KG1 (cell line): ENCODE measurements at places on chromosomes 7 and 10.

- DNase-seq, result no peak
Observed at GRCh38 chr7:33070831-33071230, 8.3 kb upstream of the NT5C3A start.

DNA sequence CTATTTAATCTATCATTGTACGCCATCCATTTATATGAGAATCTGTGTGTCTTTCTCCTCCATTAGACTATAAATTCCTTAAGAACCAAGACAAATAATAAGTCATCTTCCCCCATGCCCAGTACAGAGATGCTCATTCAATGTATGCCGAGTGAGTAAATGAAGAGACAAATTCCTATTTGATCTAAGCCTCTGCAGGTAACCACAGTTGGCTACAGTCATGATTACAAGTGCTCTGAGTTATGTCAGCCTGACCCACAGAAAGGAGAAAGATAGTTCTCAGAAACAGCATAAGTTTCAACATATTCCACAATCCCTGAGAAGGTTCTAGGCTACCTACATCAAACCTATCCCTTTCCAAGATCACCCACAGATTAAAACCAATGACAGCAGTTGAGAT, 46.1 kb downstream of the MPP7 start:
- no peak for DNase-seq

DNA sequence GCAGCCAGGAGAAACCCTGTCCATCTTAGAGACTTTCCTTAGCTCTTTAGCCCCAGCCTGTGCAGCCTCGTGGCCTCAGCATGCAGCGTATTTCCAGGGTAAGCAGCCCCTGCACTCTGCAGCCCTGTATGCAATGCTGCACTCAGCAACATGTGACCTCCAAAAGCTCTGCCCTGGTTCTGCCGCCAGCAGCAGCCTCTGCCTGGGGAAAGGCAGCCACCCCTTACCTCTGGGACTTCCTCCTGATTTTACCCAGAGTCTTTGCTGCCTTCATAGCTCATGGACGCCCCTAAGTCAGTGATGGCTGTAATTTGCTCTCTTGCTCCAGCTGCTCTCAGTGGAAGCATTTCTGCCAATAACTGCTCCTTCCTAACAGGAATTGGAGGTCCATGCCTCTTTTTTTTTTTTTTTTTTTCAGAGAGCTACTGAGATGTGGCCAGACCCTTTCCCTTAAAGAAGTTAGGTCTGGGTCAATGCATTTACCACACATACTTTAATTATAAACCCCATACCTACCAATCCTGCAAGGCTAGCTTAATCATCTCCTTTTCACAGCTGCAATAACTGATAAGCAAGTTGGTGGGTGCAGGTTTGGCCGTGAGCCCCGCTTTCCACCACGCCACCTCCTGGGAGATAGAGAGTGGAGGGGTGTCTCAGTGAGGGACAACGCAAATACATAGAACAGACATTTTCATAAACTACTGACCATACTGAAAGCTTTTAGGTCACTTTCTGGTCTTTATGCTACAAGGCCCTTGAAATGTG, 71.7 kb downstream of the RAMP3 start:
- DNase-seq, result no peak

DNA sequence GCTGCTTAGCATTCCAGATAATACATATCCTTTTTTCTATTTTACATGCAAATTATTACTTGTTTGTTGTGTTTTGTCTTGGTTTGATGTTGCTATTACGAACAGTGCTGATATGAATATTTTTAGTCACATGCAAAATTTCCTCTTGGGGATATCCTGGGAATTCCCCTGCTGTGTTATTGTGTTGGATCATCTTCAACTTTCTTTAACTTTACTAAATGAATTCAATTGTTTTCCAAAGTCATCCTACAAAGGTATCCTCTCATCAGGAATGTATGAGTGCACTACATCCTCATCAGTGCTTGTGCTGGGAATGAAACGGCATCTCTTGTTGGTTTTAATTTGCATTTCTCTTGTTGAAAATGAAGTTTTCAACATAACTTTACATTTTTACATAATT, 87.1 kb downstream of the AASS start:
- no peak for DNase-seq

DNA sequence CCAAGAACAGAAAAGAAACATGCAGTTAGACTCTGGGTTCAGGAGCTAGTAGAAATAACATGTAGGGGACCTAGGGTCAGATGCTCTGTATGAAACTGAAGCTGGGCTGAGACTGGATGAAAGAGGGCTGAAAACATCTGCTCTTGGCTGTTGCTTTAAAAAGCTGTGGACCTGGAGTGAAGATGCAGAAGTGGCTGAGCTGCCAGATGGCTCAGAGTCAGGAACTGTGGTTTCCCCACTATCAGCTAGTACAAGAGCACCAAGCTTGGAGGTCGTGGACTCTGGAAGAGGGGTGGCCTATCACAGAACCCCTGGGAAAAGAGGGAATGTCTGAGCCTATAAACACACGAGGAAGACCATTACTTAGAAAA, 5.9 kb downstream of the ADK start:
- no peak for DNase-seq

DNA sequence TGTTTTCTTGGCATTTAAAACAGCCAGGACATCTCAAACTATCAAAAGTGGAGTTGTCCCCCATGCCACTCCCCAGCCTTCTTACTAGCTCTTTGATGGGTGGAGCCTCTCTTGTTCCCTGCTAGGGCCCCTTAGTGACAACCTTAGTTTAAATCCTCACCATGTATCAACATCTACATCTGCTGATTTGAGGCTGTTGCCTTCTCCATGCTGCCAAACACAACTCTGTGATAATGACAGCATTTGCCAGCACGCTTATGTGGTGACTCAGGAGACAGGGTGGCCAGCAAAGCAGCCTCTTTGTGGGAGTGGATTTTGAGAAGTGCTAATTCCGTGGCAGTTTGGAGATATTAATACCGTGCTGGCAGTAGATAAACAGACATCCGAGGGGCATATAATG, 145.4 kb downstream of the LRRC4 start:
- no peak for DNase-seq
